ENCODE measurements at places on chromosomes 7 and 10.

- DNase-seq, result no peak
Measured at GRCh38 chr7:29045258-29046086, 87.3 kb upstream of the TRIL start.

DNA sequence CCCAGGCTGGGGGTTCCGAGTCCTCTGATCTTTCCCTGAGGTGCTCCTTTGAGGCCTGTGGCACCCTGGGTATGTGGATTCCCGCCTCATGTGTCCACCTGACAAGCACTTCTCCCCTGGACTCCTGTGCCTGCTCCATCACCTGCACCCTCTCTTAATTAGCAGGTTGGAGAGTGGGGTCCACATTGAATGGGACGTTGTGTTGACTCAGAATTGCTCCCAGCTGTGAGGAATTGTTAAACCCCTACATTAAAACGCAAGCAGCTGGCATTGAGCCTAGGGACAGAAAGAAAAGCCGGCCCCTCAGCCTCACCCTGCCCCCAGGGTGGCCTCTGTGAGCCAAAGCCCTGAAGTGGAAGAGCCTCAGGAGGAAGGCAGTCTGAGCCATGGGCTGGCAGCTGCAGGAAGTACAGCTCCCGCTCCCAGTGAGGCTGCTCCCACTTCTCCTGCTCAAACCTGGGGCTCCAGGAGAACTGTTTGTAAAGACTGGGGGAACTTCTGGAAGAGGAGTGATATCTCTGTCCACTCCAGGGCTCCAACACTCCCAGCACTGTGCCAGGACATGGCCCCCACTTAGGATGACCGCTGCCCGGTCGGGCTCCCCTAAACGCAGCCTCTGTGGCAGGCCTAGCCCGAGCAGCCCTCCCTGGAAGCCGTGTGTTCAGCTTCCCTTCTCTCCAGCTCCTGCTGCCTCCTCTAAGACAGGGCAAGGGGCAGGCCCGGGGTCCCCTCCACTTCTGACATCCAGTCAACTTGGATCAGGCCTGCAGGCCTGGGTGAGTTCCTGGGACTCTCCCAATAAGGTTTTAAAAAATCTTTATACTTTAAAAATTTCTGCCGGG, 1.8 kb upstream of the OPN4 start:
- no peak for DNase-seq

- DNase-seq, result no peak
Measured at GRCh38 chr7:13290975-13291374, 603.5 kb downstream of the ARL4A start.

GRCh38 chr7:33781796-33782195, 123.5 kb upstream of the BMPER start:
- DNase-seq, result no peak

DNA sequence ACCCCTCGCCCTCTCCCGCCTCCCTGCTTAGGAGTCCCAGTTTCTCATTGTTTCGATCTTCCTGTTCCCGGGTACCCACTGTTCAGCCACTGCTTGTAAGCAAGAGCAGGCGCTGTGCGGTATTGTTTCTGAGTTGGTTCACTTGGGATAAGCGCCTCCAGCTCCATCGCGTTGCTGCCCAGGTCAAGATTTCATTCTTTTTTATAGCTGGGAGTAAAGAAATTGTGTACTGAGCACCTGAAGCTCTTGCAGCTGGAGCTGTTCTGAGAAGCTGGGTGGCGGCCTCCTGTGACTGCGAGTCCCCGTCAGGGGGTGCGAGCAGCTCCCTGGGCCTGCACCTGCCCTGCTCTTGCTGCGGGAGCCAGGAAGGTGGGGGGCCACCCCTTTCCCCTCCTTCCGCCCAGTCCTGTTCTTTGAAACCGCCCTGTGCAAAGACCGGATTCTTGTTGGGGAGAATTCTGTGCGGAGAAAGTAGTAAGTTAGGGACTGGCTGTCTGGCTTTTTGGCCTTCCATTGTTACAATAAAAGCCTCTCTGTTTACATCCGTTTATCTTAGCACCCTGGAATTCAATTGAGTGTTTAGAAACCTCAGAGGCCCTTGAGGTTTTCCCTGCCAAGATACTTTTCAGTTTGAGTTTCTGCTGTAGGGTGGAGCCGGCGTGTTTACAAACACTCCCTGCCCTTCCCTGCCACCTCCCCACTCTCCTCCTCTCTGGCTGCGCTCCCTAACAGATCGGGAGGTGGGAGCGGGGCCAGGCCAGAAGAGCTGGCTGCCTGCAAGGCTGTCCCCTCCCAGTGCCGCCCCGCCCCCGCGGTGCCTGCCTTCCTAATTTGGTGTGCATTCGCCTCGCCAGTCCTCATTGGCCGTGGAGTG, 30.8 kb upstream of the AP5Z1 start:
- DNase-seq, result peak; percentile 88

DNA sequence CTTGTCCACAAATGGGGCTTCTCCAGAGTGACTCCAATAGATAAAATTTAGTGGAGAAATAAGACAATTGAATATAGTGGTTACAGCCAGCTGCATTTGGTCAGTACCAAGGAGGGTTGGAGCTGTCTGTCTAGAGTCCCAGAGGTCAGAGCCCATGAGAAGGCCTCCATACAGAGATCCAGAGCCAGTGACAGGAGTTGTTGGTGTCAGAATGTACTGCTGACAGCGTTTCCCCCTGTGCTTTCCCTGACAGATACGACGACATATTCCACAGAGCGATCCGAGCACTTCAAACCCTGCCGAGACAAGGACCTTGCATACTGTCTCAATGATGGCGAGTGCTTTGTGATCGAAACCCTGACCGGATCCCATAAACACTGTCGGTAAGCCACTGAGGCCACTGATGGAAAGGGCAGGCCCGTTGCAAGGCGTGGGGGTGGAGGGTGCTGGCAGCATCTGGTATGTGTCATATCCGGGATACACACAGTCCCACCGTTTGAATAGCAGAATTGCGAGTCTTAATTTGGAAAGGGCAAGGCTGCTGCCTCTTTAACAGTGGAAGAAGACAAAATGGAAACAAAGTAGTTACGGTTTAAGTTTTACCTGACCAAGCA, 483.6 kb downstream of the NRG3 start:
- DNase-seq, result no peak

GRCh38 chr7:3591944-3592343, 290.9 kb downstream of the SDK1 start:
- DNase-seq, result no peak

All from liver (tissue), 10 donors.